ENCODE measurements at places on chromosomes 16 and 17.

DNA sequence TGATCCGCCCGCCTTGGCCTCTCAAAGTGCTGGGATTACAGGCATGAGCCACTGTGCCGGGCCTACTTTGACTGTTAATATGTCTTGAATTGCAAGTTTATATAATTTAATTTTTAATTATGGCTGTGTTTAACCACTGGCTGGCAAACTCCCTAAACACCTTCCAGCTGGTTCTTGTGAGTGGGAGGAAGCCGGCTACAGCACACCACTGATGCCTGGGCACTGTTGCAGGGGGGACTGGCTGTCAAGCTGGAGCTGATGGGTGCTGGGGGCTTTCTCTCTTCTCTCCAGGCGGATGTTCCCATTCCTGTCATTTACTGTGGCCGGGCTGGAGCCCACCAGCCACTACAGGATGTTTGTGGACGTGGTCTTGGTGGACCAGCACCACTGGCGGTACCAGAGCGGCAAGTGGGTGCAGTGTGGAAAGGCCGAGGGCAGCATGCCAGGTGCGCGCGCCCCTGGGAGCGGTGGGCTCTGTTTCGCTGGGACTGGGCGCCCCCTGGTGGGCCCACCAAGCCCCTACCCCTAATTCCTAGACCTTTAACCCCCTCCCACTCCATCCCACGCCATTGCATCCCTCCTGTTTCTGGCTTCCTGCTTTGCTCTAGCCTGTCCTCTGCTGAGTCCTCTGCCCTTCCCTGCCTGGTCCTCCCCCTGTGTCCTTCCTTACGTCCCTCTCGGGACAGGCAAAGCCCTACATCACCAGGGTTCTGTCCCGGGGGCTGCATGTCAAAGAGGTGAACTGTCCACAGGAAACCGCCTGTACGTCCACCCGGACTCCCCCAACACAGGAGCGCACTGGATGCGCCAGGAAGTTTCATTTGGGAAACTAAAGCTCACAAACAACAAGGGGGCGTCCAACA lies 9.5 kb downstream of the TBX21 start:
- DNase-seq = no peak

GRCh38 chr17:6908807-6909206 lies 77.3 kb upstream of the TEKT1 start:
- no peak for DNase-seq

DNA sequence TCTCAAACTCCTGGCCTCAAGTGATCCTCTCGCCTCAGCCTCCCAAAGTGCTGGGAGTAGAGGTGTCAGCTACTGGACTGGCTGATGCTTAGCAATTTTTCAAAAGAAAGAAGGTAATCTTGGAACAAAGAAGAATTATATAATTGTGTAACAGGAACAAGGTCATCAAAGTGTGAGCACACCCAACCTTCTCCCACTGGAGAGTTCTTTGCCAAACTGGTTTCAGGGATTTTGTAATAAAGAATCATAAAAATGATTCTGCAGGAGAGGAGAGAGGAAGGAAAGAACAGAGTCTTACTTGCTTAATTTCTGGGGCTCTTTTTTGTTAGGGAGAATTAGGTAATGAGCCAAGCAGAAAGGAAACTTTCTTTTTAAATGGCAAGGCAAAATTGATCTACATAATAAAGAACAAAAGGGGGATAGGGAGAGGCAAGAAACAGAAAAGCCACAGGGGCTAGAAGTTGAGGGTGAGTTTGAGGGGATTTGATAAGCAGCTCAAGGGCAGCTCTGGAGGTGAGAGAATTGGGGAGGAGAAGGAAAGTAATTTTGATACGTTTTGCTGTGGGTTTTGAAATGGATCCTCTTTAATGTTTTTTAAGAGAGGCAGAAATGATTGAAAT lies 21.3 kb downstream of the CHD9NB start:
- DNase-seq = no peak

DNA sequence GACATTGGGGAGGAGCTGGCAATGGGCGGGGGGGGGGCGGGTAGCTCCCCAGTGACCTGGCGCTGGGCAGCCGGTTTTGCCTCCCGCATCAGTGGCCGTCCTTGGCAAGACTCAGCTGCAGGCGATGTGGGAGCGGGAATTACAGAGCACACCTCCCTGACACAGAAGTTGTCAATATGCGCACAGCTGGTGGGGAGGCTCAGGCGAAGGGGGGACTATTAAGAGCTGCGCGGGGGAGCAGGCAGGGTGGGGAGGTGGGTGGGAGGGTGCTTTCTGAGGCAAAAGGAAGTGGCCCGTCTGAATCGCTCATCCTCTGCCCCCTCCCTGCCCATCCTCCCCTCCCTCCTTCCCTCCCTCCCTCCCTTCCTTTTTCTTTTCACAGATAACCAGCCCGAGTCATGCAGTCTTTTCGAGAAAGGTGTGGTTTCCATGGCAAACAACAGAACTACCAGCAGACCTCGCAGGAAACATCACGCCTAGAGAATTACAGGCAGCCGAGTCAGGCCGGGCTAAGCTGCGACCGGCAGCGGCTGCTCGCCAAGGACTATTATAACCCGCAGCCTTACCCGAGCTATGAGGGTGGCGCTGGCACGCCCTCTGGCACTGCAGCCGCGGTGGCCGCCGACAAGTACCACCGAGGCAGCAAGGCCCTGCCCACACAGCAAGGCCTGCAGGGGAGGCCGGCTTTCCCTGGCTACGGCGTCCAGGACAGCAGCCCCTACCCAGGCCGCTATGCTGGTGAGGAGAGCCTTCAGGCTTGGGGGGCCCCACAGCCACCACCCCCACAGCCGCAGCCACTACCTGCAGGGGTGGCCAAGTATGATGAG lies 44.0 kb downstream of the SREBF1 start:
- DNase-seq = no peak

GRCh38 chr17:3622977-3623594 lies 13.0 kb downstream of the SHPK start:
- no peak for DNase-seq

DNA sequence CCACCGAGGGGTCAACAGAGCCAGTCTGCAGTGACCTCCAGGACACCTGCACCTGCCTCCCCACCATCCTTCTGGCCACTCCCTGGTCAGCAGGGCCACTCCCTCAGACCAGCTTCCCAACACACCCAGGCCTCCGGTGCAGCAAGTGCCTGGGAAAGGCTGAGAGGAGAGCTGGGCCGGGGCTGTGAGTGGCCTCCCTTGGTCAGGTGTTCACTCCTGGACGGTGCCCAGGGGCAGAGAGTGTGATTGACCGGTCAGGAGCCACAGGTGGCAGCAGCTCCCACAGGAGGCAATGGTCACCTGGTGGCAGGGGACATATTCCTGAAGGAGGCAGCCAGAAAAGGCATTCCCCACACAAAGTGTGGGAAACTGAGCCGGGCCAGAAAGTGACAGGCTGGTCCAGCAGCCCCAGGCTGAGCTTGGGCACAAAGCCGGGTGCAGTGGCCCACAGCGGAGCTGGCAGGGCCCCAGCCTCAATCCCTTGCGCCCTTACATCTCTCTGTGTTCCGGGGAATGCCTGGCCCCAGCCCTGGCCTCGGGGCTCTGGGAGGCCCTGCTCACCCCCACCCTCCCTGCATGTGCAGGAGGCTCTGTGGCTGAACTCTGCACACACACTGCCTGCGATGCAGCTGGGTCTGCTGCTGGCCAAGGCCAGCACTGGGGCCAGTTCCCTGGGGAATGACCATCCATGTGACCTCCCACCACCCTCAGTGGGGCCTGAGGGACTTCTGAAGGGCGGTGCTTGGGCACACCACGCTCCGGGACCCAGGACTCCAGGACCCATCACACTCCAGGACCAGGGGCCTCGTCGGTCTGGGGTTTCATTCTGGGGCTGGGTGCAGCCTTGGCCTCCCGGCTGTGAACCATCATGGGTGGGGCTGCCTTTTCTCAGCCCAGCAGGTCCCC lies 1.2 kb upstream of the C17orf99 start:
- no peak for DNase-seq

DNA sequence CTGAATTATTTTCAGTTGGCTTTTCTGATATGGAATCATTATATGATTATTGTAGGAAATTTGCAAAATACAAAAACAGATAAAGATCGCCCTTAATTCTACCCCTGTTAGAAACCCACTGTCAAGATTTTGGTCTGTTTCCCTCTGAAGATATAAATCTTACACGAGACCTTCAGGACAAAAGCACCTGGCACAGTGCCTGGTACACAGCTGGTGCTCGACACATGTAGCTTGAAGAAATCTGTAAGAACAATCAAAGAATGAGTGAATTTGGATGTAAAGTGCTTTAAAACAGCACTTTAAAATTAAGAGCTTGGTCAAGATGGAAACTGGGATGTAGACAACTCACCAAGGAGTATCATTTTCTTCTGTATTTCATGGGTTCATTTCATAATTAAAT lies 181.1 kb downstream of the C16orf78 start:
- no peak for DNase-seq

GRCh38 chr17:44334727-44335126 lies 10.1 kb upstream of the SLC25A39 start:
- DNase-seq = no peak

DNA sequence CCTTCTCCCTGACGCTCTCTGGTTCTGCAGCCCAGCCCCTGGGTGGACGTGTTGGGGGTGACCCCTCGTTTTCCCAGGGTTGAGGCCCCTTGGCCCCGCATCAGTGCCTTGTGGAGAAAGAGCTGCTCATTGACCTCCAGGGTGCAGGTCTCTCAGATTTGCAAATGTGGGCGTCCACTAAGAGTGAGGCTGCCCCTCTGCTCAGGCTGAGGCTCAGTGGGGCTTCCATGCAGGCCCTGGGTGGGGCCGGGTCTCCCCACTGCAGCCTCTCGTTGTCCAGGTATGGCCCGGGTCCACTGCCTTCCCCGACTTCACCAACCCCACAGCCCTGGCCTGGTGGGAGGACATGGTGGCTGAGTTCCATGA lies 9.0 kb downstream of the GAA start:
- no peak for DNase-seq

DNA sequence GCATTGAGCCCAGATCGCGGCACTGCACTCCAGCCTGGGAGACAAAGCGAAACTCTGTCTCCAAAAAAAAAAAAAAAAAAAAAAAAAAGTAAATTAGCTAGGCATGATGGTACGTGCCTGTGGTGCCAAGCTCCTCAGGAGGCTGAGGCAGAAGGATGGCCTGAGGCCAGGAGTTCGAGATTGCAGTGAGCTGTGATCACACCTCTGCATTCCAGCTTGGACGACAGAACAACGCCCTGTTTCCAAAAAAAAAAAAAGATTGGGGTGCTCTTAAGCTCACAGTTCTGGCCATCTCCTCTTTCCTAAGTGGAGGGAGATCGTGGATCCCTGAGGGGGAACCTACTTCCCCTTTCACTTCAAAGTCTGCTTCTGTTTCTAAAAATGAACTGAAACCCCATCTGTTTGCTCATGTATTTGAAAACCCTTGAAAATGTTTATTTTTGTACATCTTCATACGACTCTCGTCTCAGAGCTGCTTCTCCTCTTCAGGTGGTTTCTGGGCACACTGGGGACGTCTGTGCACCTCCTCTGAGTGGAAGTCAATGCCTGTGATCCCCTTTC lies 138.8 kb downstream of the PRKCA start:
- no peak for DNase-seq

- DNase-seq = no peak
Measured at GRCh38 chr17:20128036-20128667, 119.0 kb downstream of the SPECC1 start.

DNA sequence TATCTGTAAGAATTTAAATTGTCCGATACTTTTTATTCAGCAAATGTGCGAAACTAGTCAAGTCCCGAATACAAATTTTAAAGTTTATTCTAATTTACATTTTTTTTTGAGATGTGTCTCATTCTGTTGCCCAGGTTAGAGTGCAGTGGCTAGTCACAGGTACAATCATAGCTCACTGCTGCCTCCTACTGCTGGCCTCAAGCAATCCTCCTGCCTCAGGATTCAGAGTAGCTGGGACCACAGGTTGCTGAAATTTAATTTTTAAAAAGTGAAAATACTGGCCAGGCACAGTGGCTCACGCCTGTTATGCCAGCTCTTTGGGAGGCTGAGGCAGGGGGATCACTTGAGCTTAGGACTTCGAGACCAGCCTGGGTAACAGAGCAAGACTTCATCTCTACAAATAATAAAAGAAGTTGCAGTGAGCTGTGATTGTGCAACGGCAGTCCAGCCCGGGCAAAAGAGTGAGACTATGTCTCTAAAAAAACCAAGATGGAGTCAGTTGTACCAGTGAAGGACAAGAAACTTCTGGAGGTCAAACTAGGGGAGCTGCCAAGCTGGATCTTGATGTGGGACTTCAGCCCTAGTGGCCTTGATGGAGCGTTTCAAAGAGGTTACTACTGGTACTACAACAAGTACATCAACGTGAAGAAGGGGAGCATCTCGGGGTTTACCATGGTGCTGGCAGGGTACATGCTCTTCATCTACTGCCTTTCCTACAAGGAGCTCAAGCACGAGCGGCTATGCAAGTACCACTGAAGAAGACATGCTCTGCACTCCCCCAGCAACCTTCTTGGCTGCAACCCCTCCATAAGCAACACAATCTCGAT lies 5.6 kb downstream of the POLG2 start:
- DNase-seq = no peak

GRCh38 chr17:73045724-73046123 lies 46.8 kb downstream of the SLC39A11 start:
- DNase-seq = no peak

DNA sequence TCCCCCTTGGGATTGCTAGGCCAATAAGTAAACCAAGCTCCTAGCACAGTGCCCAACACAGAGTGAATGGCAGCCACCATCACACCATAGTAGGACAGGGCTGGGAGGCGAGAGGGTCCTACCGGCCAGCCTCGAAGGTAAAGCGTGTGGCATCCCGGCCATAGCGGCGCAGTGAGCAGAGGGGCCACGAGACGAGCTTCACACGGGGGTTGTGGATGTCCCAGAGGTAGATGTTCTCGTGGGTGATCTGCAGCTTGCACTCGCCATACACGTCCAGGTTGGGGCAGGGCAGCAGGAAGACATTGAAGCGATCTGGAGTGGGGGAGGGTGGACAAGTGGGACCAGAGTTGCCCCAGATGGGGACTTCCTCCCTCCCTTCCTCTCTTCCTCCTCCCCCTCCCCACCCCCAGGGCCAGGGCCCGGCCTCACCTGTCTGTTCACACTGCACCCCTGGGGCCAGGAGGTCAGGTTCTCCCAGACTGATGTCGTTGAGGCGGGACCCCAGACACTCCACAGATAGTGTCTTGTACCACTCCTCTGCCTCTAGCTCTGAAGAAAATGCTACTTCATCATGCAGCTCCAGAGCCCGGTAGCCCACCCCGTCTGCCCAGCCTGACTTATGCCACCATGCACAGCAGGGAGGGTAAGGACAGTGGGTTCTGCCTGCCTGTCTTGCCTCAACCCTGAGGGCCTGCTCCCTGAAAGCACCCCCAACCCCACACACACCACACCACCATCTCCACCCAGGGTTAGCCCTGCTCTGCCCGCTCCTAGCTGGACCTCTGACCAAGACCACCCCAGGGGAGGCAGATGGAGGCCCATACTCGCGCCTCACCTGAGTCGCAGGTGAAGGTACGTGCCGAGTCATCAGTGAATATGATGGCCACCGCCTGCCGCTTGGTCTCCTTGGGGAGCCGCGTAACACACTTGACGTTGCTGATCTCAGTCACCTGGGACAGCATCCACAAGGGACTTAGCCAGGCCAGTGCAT lies 11.3 kb downstream of the DOK4 start:
- DNase-seq = no peak

- no peak for DNase-seq
Measured at GRCh38 chr17:18197535-18198194, 14.0 kb downstream of the ALKBH5 start.

GRCh38 chr17:3043737-3044365 lies 19.6 kb downstream of the OR1D5 start:
- DNase-seq = no peak

GRCh38 chr17:43018008-43018853 lies 4.0 kb downstream of the VAT1 start:
- no peak for DNase-seq
